ENCODE measurements at places on chromosomes 13 and 19.

- DNase-seq: no peak
These were observed 118.4 kb upstream of the SLC7A1 start for GRCh38 chr13:29713839-29714238.

- no peak for DNase-seq
These were observed 22.7 kb upstream of the LRCH1 start for GRCh38 chr13:46530084-46530935.

DNA sequence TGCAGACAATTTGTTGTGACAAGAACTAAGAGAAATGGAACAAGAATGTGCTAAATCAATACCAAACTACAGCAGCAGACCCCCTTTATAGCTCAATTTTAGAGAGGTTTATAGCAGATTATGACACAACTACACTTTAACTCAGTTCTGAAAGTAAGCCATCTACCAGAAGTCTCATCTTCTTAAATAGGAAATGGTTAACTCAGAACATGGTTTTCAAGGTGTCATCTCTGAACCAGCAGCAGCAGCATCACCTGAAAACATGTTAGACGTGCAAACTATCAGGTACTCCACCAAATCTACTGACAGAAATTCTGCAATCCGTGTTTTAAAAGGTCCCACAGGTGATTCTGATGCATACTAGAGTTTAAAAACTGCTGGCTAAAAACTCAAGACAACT, 6.8 kb downstream of the LHFPL6 start:
- DNase-seq: no peak

DNA sequence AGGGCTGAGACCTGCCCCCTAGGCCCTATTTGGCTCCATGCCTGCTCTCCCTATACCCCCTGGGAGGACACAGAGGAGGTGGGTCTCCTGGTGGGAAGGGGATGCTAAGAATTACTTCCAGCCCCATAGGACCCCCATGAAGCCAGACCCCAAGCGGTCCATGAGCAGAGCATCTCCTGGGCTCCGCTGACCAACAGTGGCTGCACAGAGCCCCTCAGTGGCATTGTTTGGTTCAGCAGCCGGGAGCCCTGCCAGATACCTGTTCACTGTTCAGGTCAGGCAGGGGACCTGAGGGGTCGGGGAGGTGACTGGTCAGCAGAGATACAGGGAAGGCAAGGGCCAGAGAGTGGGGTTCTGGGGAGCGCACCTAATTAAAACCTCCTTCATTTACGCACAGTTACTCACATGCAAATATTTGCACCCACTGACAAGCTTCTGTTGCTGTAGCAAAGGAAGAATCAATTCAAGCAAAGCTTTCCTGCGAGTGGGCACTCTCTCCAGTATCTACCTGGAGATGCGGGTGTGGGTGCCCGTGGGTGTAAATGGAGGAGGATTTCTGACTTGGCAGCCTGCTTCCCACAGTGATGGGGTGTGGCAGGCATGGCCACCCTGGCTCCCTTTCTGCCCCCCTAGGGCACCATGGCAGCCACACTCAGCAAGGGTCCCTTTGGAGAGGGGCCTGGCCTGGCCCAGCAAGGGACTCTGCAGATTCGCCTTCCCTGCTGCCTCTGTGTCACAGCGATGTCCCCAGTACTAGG, 83.5 kb downstream of the CHST8 start:
- no peak for DNase-seq

DNA sequence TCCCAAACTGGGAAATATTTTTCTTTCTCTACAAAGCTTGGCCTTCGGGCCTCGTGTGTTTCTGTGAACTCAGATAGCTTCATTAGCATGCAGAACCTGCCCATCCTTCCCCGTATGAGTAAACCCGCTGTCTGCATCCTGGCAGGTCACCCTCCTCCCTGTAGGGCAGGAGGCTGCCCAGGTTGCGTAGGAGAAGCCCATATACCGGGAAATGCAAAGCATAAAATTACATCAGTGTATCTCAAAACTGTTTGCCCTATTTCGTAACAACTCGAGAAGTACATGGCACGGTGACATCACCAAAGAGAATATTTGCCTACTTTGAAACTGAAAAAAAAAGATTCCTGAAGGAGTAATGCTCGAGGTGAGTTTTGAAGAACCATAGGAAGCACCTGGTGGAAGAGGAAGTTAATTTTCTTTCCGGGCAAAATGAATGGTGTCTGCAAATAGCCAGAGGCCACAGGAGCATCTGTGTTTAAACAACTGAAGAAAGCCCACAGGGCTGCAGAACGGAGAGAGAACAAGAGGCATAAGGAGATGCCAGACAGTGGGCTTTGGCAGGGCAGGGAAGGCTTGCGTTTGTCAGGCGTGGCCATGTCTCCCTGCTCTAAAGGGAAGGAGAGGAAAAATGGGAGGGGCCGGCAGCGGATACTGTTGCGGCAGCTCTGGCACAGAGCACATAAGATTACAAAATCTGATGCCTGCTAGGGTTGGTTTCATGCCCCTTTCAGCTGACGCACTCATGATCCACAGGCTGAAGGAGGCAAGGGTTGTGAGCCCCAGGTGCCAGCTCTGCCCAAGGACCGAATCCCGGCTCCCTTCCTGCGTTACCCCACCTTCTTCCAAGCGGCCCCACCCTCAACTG, 81.4 kb downstream of the IRS2 start:
- peak; percentile 82 for DNase-seq

- no peak for DNase-seq
These were observed 191.0 kb downstream of the SHISA2 start for GRCh38 chr13:25860862-25861261.

GRCh38 chr13:114328034-114328433, 13.7 kb downstream of the CHAMP1 start:
- no peak for DNase-seq

- DNase-seq: peak; percentile 12
These were observed 67.6 kb upstream of the TDRD3 start for GRCh38 chr13:60329221-60329923.

Data from NCI-H510A treated with DMSO at 0.1 percent for 48 hours (cell line).